ENCODE measurements at places on chromosomes 13 and 19.
A peak's percentile ranks its signal among the peaks of the same experiment; 100 is the strongest.

- DNase-seq, result no peak
These were observed 40.1 kb upstream of the KLF2 start for GRCh38 chr19:16284505-16284904.

- no peak for DNase-seq
These were observed 108.9 kb downstream of the DNAJC15 start for GRCh38 chr13:43132257-43132656.

- peak; percentile 43 for DNase-seq
These were observed 2.5 kb downstream of the LYL1 start for GRCh38 chr19:13100031-13100588.

GRCh38 chr19:55669418-55670279 is 5.4 kb upstream of the EPN1 start:
- no peak for DNase-seq

GRCh38 chr13:94784066-94784465 is 71.7 kb upstream of the SOX21 start:
- no peak for DNase-seq

DNA sequence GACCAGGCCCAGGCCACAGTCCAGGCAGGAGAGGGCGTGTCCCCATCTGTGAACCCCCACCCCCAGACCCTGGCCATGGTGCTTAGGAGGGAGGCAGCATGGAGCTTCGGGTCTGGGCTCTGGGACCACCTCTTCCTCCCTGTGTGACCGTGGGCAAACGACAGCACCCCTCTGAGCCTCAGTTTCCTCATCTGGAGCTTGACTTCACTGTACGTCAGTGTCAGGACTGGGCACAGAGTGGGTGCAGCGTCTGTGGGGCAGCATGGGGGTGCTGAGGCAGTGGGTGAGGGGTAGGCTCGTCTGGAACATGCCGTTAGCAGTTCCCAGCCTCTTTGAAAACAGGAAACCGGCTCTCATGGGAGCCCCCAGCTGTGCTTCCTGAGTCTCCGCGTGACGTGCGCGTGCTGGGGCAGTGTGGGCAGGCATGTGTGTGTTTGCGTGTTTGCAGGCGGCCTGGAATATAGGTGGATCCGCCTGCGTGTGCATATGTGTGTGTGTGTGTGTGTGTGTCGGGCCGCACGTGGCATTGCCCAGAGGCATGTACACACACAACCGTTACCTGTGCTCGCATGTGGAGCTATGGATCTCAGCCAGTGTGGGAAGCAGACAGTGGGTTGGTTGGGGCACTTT is 15.8 kb downstream of the ARRDC2 start:
- DNase-seq, result no peak

DNA sequence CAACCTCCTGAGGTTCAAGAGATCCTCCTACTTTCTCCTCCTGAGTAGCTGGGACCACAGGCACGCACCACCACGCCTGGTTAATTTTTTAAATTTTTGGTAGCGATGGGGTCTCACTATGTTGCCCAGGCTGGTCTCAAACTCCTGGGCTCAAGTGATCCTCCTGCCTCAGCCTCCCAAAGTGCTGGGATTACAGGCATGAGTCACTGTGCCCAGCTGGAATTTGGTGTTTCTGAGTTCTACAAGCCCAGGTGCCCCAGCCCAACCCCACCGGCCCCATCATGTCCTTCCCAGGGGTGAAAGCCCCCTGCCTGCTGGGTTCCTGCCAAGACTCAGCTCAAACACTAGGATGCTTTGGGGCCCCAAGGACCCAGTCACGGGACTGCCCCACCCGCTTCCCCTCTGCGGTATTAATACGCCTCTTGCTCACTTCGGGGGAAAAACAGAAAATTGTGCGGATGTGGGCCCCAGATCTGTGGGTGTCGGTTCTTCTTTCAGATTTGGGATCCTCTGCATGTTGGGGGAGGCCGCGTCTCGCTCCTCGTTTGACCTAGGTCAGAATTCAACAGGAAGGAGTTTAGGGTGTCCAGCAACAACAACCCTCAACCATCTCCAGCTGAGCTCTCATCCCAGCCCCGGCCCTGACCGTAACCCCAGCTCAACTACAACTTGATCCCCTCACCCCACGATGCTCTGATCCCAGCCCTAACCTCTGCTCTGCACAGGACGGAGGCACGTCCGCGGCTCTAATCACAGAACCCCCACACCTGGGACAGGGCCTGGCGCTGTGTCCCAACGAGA is 3.7 kb upstream of the FCER2 start:
- peak; percentile 38 for DNase-seq

GRCh38 chr19:33393286-33394005 is 19.9 kb downstream of the CEBPG start:
- DNase-seq, result no peak
